ENCODE measurements at places on chromosomes 16 and 17.

- no peak for DNase-seq
These were observed 96.2 kb downstream of the PRKCA start for GRCh38 chr17:66398617-66399016.

DNA sequence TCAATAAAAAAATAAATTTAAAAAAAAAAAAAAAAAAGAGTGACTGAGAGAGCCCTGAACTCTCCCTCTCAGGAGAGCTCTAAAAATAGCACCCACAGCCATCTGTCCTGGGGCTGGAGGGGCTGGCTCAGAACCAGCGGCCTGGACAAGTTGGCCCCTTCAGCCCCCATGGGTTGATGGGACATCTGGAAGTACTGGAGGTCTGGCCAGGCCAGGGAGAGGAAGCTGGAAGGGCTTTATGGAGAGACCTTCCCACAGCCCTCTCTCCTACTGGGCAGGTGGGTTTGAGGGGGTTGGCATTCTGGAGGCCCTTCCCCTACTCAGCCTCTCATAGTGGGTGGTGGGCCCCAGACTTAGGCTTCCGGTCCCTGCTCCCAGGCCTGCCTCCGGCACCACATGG lies 93.7 kb upstream of the TMEM97 start:
- no peak for DNase-seq

DNA sequence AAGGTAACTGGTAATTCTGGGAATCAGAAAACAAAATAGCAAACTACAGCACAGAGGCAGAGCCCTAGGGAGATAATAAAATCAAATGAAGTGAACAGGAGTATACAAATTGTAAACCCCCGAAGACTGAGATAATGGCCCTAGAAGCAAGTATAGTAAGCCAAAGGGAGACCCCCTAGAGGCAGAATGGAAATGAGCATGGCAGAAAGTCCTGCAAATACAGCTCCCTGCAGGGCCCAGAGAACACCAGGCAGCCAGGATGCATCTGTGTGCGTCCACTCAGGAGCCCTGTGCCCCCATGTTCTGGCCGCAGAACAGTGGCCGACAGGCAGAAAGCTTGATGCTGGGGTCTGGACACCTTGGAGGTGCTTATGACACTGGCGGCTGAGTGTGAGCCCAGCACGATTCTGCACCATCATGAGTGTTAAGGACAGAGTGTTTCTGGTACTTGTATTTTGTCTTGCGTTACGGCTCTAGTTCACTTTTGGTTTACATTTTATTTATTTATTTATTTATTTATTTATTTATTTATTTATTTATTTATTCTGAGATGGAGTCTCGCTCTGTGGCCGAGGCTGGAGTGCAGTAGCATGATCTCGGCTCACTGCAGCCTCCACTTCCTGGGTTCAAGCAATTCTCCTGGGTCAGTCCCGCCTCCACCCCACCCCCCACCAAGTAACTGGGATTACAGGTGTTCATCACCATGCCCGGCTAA lies 48.7 kb downstream of the RGS9 start:
- no peak for DNase-seq

GRCh38 chr16:67654403-67654911 lies 5.6 kb downstream of the ACD start:
- DNase-seq, result no peak

DNA sequence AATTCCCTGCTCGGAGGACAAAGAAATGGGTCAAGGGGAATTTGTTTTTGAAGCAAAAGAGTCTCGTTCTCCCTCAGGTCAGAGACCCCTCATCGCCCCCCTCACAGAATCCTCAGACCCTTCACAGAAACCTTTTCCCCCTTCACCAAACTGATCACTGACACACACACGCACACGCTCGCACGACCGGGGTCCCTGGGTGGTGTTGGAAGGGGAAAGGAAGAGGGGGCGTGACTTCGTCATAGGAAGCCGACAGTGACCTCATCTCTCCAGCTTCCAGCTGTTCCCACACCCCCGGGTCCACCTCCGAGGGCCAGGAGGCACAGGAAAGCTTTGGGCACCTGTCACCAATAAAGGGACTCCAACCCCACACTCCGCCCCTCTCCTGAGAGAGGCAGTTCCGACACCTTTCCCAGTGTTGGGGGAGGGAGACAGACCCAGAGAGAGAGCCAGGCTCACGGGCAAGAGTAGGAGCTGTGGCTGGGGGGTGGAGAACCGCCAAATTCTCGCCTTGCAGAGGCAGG lies 1.2 kb downstream of the ASGR1 start:
- no peak for DNase-seq

- DNase-seq, result no peak
These were observed 40.3 kb downstream of the MEAK7 start for GRCh38 chr16:84464116-84464515.

GRCh38 chr17:81082177-81083073 lies 47.5 kb downstream of the BAIAP2 start:
- no peak for DNase-seq

- DNase-seq, result peak; percentile 50
These were observed 633 bp downstream of the CDR2 start for GRCh38 chr16:22373662-22374310.

- no peak for DNase-seq
These were observed 49.3 kb downstream of the NXN start for GRCh38 chr17:930258-930657.

GRCh38 chr16:15785386-15786059 lies 71.3 kb downstream of the MYH11 start:
- DNase-seq, result no peak

GRCh38 chr16:85384833-85385462 lies 228.2 kb upstream of the GSE1 start:
- DNase-seq, result no peak

- DNase-seq, result no peak
These were observed 72.3 kb downstream of the C17orf67 start for GRCh38 chr17:56761387-56761786.

DNA sequence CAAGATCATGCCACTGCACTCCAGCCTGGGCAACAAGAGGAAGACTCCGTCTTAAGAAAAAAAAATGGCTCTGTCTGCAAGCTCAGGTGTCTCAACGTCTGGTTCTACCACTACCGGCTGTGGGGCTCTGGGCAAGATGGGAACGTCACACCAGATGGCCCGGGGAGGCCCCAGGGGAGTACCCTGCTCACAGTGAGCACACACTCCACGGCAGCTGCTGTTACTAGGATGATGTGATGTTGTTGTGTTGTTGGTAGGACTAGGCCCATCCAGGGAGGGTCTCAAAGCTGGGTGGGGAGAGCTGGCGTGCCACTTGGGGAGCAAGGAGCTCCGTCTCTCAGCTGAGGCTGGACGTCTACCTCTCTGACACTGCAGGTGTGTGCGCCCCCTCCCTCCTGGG lies 9.4 kb upstream of the NPTX1 start:
- DNase-seq, result no peak

GRCh38 chr16:29819506-29819905 lies 756 bp upstream of the MVP start:
- DNase-seq, result no peak

DNA sequence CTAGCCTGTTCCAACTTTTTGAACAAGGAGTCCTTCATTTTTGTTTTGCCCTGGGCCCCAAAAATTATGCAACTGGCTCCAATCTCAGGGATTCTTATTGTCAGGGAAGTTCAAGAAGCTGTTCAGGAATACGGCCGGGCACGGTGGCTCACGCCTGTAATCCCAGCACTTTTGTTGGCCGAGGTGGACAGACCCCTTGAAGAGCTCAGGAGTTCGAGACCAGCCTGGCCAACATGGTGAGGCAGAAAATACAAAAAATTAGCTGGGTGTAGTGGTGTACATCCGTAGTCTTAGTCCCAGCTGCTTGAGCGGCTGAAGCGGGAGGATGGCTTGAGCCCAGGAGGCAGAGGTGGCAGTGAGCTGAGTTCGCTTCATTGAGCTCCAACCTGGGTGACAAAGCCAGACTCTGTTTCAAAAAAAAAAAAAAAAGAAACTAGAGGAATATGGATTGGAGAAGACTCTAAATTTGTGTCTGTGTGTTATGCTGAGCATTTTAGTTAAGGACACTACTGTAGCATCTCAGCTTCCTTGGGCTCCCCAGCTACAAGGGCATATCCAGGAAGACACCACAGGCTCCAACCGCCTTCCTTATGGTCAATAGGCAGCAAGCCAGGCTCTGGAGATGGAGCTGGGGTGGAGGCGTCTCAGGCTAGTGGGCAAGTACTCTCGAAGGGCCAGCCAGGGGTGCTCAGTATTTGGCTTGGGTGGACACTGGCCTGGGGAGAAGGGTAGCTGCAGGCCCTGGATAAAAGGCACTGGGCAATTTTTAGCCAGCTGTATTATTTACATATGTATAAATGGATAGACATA lies 56.8 kb upstream of the CREBBP start:
- no peak for DNase-seq

- DNase-seq, result no peak
These were observed 45.2 kb upstream of the STAC2 start for GRCh38 chr17:39270923-39271322.

DNA sequence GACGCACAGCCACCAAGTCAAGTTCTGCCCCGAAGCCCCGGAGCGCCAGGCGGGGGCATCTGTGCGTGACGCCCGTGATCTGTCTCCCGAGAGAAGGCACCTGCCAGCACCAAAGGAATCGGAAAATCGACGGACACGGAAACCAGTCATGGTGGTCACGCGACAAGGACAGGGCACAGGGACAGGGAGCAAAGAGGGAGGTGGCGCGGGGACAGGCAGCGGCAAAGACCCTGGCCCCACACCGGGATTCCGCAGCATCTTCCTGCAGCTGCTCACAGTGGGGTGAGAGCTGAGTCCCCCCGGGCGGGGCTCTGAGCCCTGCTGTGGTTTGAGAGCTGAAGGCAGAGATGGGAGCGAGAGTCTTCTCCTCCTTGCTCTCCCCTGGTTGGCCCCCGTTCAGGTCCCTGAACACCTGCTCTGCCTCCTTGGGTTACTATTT lies 56.4 kb downstream of the ABR start:
- DNase-seq, result no peak

DNA sequence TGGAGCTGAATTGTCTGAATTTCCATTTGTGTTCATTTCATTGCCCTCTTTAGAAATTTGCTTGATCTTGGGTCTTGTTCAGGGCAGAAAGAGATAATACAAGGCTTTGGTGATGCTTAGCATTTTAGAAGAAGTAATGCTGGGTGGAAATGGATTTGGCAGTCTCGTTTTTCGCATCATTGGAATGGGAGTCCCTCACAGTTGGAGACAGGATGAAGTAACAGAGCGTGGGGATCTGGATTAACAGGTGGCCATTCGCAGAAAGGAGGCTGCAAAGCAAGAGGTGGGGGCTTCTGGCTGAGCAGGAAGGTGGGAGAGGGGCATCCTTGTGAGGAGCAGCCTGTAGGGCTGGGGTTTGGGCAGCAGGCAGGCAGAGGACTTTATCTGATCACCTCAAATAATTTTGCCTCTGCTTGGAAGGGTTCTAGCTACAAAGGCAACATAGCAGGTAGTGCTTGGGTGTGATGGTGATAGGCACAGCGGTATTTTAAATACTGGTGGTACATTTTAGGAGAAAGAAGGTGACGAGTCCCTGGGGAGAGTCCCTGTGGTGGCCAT lies 17.0 kb downstream of the KSR1 start:
- no peak for DNase-seq

GRCh38 chr16:22144520-22144919 lies 17.8 kb upstream of the SDR42E2 start:
- no peak for DNase-seq

- no peak for DNase-seq
These were observed 832 bp upstream of the SRRM2 start for GRCh38 chr16:2751577-2752034.

DNA sequence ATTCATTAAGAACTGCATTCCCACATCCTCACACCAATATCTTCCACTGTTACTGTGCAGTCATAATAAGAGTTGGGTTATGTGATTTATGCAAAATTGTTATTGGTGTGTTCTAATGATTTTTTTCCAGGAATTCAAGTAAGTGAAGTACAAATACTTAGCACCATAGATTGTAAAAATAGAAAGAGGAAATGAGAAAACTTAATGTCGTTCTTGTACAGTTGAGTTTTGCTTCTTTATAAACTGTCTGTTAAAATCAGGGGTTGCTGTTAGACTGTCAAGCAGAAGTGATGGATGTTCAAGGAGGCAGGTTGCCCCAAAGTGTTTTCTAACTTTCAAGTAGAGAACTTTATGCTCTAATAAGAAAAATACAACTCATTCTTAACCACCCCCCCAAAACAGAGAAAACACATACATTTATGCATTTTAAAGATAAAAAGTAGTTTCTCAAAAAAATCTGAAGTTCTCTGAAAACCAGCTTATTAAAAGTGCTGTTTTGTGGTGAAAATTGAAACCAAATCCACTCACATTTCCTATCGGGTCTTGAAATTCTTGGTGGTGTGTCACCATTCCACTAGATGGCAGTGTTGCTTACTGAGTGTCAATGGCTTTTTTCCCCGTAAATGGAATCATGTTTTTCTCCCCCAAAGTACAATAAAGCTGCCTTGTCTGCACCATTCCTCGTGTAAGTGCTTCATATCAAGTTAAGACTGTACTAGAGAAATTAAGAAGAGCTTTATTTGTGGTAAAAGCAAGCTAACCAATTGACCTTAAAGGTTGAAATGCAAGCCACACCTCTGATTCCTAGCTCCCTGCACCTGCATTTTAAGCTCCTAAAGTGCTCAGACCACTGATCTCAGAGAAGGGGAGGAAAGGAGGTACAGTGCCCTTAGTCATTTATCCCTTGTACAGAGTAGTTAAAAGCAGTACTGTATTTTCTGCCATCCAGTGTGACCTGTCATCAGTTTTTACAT lies 4.7 kb upstream of the IGSF6 start:
- no peak for DNase-seq

GRCh38 chr17:79563237-79564013 lies 47.4 kb downstream of the RBFOX3 start:
- no peak for DNase-seq

DNA sequence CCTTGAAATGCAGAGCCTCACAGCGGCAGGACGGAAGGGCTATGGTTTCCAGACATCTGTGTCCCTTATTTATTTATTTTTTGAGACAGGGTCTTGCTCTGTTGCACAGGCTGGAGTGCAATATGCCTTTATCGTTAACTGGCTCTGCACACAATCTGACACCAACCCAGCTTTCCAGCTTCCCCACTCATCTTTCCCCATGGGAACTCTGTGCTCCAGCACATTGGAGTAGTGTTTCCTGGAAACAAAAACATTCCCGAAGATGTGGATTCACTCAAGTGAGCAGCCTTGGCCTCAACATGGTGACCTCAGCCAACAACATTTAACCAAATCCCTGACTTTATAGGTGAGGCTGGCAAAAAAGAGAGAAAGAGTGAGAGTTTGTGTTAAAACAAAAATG lies 307.1 kb downstream of the TMEM114 start:
- no peak for DNase-seq

GRCh38 chr16:31038993-31039392 lies 5.6 kb downstream of the STX4 start:
- no peak for DNase-seq

DNA sequence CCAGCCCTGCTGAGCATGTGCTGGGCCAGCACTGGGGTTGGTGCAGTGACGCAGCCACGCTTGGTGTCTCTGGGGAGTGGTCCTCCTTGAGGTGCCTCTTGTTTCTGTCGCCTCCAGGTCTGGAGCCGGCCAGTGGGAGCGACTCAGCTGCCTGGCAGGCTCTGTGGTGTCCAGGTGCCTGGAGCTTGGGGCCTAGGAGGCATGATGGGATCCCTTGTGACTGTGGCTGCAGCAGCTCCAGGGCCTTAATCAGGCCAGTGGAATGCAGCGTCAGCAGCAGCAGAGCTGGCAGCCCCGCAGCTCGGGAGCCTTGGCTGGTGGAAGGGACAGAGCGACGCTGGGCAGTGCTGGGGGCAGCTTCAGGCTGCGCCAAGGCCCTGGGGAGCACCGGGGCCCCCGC lies 74.7 kb upstream of the CIBAR2 start:
- DNase-seq, result no peak
